ENCODE measurements at places on chromosomes 5 and 9.

DNA sequence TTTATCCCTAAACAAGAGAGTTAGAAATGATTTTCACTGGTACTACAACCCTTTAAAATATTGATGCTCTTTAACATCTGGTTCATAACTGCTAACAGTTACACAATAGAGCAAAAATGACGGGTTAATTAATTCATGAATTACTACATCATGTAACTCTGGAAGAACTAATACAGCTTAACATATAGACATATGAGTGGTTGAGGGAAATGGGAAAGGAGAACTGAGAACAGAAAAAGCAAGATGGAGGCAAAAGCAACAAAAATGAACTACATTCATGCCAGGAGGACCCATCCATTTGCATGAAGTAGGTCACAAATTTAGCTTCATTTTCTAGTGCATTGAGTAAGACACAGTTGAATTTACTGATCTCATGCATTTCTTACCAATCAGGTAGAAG lies 61.8 kb downstream of the C9 start:
- DNase-seq: no peak

DNA sequence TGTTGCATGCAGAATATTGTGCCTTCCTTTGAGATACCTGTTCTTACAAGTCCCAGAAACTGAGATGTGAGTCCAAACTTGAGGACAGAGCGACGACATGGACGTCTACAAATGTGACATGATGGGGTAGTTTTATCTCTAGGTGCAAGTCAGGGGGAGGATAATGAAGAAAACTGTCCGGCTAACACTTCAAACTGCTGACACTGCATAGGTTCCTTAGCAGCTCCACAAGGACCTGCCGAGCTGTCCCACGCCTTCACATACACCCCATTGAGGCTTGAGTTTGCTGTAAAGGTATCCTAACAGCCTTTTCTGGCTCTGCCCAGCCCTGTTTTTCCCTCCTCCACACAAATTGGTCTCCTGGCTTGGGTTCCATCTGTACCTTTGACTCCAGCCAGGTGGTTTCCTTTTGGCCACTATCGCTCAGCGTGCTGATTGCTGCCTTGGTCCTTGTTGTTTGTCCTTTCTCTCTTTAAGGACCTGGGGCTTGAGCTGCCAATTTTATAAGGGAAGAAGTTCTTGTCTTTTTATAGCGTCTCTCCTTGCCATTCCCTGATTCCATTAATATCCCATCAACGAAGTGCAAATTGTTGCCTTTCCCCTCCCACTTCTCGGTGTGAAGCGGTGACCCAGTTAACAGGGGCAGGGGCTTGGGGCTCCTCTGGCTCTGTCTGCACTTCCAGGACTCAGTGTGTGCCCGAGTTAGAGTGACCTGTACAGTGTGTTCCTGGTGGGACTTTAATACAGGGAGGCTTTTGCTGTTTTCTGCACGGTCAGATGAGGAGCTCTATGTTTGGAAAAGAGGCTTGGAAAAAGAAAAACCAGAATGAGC lies 100.3 kb downstream of the PCSK1 start:
- DNase-seq: no peak

DNA sequence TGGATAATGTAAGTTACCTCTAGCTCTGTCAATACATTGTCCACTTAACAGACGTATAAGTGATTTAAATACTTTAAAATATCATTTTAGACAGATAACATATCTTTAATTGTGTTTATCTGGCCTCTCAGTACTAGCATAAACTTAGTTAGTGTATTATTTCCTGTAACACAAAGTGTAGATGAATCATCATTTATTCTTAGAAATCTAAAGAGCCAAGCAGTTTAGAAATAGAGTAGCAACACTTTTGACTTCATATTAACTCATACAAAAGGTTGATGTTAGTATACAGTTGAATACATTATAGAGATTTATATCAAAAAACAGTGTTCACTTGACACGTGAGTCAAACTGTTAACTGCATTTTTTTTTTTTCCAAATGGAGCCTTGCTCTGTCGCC lies 18.0 kb downstream of the NCBP1 start:
- no peak for DNase-seq

GRCh38 chr5:57650360-57651069 lies 167.9 kb upstream of the ACTBL2 start:
- DNase-seq: no peak

DNA sequence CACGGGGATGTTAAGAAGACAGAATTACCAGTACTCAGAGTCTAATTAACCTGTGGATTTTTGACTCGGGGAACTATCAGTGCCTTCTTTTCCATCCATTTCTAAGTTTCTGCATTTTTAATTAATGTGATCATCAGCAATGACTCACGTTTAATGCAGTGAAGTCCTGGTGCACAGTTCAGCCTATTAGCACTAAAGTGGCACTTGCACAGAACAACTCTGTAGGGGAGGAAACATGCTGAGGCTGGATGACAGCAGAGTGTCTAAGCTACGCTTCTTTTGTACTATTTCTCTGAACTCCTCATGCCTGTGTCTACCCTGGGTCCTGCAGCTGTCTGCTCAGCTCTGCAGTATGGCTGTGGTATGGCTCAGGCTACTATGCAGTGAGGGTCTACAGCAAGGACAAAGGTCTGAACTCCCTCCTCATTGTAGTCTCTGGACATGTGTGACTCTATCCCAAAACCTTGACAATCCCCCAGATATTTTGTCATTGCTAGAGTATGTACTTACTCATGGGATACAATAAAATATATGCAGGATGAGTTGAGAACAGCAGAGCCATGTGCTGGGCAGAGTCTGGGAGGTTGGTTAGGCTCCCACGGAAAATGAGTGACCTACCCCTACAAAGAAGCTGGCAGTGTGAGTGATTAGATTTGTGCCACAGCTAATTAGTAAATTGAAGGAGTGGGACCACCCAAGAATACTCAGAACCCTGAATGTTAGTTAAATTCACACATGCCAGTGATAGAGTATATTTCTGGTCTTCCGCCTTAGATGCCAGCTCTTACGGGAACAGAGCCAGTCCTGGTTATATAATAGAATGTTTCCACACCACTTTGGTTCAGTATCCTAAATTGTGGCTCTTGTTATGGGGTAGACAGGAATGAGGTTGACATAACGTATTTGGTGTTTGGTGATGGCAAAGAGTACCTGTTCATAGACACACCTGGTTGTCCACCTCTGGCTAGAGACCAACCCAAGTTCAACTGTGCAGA lies 148.0 kb downstream of the GHR start:
- DNase-seq: no peak

DNA sequence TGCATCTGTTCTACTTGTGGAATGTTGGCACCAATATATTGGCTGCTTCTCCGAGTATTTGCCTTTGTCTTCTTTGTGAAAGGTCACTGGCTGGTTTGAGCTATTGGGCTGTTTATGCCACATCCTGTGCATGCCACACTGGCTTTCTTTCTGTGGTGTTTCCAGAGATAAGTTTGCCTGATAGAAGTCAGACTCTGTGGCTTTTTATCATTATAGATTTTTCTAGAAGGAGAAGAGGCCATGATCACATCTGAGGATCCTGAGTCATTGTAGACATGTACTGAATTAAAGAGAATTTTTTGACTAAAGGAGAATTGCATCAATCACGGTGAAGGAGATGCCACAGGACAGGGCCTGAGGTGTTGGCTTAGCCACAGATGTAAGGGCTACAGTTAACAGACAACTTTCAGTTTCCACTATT lies 26.5 kb upstream of the CDKN2B start:
- no peak for DNase-seq

DNA sequence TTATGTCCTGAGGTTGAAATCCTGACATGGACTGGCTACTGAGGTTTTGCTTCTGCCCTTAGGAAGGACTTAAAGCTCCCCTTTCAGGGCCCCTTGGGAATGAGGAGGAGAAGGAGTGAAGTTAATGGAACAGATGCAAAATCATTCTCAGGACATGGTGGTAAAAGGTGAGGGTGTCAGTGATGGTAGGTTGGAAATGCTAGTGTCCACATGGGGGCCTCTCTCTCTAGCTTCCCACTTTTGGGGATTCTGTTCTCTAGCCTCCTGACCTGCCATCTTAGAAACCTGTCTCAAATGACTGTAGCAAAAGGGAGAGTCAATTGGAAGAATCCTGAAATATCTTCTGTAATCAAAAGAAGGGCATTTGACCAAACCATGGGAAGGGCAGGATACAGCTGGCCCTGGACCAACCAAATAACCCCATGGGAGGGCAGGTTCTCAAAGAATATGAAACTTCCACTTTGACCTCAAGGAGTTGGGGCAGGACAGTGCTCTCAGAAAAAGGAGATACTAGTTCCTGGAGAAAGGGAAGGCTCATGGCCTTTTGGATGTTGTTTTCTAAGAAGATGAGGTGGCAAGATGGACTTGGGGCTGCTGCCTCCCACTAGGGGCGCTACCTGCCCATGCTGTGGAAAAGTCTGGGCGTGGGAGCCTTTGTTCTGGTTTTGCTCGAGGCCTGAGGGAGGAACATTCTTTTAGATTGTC lies 21.2 kb upstream of the MLANA start:
- no peak for DNase-seq

DNA sequence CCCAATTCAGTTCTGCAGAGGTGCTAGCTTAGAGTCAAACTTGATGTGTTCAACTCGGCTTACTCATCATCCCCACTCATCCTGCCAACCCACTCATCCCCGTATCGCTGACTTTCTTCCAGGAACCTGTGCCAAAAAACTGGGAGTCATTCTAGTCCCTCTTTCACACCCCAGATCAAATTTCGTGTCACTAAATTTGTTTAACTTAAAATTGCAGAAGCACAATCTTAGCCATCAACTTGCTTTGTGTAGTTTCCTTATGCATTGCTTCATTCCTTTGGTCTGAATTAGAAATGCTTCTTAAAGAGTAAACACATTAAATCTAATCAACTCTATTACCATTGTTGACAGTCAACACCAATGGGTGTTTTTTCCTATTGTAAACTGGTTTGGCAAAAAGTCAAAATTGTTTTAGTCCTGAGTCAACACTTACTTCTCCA lies 162.4 kb downstream of the TTC39B start:
- no peak for DNase-seq

- DNase-seq: no peak
These were observed 79.7 kb downstream of the ALDH7A1 start for GRCh38 chr5:126515337-126515736.
